ENCODE measurements at places on chromosomes 16 and 17.

- no peak for DNase-seq
Observed at GRCh38 chr16:3595110-3595486, 16.3 kb downstream of the SLX4 start.

GRCh38 chr17:33545124-33545523, 252.0 kb upstream of the ASIC2 start:
- no peak for DNase-seq

DNA sequence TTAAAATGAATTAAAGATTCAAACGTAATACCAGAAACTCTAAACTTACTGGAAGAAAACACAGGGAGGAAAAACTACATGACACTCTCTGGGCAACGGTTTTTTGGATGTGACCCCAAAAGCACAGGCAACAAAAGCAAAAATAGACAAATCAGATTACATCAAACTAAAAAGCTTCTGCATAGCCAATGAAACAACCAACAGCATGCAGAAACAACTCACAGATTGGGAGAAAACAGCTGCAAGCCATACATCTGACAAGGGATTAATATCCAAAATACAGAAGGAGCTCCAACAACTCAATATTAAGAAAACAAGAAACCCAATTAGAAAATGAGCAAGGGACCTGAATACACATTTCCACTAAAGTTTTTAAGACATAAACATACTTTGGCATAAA, 69.2 kb upstream of the ALOX12 start:
- DNase-seq = no peak

DNA sequence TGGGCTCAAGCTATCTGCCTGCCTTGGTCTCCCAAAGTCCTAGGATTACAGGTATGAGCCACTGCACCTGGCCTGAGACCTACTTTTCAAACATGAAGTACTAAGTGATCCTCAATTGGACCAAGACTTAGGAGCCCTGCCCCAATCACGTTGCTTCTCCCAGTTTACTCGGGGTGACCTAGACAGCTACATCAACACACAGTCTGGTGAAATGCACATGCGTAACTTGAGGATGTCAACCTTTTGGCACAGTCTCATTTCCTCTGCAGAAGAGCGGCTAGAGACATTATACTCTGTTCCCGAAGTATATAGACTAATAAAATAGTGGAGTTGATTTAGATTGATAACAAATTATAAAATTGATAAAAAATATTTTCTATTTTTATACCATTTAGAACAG, 17.1 kb downstream of the FTO start:
- no peak for DNase-seq
